ENCODE measurements at places on chromosomes 7 and 10.

DNA sequence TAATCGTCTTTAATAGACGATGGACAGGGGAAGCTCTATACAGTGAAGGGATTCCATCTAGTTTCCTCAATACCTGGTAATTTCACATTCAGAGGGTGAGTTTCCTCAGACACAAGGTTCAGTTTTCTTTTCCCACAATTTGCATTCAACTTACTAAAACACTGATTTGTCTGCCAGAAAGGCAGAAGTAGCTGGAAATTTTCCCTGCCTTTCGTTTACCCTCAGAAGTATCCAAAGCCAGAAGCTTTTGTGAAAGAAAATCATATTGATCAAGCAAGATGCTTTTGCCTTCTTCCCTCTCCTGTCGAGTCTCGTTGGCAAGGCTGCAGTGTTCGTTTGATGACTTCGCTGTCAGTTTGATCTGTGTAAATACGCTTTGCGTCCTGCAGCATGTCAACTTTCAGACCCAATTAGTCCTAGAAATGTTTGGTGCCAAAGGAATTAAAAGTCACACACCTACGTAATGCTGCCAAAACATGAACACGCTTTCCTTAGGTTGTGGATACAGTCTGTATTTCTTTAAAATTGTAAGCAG is 631.9 kb upstream of the FOXK1 start:
- no peak for DNase-seq

DNA sequence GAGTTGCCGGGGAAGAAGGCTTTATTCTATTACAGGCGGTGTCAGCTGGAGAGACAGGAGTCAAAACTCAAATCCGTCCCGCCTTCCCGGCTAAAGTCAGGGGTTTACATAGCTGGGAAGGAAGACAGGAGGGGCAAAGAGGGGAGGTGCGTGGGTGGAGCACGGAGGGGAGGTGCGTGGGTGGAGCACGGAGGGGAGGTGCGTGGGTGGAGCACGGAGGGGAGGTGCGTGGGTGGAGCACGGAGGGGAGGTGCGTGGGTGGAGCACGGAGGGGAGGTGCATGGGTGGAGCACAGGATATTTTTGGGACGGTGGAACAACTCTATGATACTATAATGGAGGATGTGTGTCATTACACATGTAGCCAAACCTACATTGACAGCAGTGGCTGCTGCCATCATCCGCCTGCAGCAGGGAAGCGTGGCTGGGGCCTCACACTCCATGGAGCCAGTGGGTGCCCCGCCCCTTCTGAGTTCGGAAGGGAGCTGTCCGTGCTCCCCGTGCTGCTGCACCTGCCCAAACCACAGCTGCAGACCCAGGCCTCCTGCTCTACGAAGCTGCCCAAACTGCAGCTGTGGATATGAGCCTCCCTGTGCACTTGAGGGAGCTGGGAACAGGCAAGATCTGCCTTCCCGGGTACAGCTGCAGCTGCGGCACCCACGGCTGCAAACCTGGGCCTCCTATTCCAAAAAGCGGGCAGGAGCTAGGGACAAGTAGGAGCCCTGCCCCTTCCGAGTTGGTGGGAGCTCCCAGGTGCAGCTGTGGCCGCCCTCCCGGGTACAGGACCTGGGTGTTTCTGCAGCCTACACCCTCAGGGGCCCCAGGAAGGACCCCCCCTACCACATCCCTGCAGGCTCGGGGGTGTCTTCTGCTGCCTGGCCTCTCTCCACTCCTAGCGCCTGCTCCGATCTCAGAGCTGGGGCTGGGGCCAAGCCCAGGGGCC is 119.4 kb downstream of the DYNC2I1 start:
- DNase-seq, result peak; percentile 49

DNA sequence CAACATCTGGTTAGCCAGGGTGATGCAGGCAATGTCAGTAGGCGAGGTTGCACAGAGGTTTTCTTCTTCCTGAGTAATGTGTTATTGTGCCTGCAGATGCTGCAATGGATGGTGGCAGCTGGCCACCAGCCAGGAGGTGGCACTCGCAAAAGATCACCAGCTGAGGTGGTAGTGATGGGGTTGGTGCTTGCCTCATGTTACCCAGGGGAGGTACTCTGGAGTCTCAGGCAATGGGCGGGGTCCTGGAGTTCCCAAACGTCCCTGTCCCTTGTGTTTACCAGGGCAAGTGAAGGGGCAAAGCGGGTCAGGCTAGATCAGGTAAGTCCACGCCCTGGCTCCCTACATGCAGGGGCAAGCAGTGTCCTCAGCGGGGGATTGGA is 21.1 kb downstream of the CLRN3 start:
- DNase-seq, result no peak

DNA sequence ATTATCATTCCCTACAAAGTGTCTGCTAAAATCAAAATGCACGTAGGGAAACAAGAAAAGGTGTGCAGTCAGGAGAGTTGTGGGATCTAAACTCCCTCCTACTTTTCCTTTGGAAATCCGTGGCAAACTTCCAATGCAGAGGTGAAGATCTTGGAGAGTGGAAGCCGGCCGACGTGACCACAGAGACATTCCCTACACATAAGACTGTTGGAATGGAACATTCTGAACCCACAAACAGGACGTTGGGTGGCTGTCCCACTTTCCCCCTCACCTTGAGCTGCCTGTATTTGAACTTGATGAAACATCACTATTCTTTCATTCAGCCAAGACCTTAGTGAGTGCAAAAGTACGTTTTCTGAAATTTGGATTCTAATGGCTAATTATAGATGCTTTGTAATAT is 65.9 kb downstream of the PRKCQ start:
- no peak for DNase-seq

- DNase-seq, result no peak
Observed at GRCh38 chr10:130301021-130301892, 165.1 kb downstream of the GLRX3 start.

DNA sequence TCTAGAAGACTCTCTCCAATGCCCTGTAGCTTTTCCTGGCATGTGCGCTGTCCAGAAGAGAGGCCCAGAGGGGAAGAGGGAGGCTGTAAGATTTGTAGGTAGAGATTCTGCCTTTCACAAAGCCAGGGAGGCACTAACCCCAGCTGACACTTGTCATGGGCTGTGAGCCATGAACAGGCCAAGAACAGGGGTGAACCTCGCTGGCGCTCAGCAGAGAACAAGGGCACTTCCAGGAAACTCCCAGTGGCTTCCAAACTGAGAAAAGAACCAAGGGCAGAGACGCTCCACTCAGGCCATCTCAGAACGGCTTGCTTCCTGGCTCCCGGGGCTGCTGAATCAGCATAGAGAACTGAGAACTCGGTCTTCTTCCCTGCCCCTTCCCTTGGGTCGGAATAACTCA is 257.8 kb upstream of the ZNF32 start:
- DNase-seq, result no peak

GRCh38 chr7:152588350-152588749 is 87.6 kb downstream of the XRCC2 start:
- DNase-seq, result no peak

DNA sequence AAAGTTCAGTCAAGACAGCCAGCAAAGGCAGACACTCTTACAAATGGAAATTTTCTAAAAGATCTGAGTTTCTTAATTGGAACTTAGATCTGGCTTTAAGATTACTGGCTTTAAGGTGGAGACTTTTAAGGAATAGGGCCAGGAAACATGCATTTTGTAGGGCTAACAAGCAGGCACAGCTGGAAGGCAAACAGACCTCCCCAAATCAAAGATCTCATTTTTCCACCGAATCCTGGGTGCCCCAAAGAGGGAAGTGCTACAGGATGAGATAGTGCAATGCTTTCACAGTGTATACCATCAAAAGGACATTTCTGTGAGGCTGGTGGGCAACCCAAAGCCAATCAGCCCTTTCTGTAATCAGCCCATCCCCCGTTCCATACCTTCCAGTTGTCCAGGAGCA is 27.4 kb downstream of the MRPL32 start:
- DNase-seq, result no peak

DNA sequence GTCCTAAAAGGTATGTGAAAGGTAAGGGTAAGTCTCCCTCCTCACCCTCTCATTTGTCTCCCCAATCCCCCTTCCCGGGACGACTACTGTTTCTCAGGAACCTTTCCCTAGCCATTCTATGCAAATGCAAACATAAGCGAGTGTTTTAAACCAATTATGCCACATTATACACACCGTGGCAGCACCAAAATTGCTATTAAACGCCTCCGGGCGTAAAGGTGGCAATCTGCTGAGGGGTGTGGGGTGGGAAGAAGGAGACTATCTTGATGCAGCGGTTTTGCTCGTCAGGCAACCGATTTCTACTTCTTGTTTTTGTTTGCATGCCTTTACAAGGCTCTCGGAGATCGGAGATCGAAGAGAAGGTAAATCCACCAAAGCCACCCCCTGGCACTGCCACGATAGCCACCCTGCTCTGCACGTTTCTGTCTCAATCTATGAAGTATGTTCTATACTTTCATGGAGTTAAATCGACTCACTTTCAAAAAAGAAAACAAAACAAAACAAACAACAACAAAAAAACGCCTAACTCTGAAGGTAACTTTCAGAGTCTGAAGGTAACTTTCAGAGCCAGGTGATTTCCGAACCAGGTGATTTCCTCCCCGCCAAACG is 46.0 kb upstream of the CDK1 start:
- DNase-seq, result no peak

DNA sequence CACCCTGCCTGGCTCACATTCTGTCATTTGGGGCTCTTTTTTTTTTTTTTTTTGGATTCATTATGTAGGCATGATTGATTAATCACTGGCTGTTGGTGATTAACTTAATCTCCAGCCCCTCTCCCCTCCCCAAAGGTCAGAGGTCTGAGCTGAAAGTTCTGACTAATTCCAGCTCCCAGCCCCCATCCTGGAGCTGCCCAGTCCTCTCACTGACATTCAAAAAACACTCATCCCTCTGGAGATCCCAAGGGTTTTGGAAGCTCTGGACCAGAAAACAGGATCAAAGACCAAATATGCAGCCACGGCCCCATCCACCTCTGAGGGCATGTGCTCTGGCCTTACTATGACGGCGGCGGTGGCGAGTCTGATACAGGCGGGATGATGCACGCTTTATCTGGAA is 53.8 kb downstream of the RBM17 start:
- DNase-seq, result no peak

DNA sequence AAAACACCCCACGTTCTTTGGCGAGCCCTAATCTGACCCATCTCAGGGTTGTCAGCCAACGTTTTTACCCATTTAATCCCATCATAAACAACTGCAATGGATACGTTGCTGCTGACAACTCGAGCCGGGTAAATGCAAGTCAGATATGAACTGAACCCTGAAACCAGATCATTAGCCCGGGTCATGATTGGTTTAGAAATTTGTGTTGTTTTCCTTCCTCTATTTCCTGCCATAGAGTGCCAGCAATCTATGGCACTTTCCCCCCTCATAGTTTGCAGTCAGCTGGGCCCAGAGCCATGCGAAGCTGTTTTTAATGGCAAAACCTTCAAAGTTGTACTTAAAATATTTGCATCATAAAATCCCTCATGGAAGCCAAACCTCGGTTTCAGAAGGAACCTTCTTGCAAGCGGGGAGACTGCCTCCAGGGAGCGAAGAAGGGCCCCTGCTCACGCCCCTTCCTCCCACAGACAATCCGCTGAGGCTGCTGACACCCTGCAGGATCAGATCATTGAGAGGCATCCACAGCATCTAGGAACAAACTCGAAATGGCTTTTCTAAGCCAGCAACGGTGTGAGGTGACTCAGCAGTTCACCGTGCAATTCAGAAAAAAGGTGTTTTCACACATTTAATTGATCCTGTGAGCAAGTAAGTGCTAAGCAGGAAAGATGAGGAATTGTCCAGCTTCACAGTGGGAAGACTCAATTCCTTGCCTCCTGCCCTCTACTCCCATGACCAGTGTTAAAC is 710.1 kb downstream of the PARD3 start:
- DNase-seq, result no peak

DNA sequence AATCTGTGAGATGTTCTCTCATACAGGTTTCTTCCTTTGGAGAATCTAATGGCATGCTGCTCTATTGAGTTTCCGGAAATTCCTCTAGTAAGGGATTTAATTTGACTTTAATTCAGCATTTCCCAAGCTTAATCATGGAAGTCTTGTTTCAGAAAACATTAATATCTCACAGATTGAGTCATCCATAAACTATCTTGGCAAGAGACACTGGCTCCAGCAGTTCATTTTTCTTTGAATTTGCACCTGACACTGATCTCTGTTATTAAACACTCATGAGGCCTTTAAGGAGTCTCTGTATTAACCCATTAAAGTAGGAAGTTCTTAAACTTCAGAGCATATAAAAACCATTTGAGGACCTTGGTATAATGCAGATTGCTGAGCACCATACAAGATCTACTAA is 3.6 kb upstream of the ITGB8 start:
- DNase-seq, result no peak

DNA sequence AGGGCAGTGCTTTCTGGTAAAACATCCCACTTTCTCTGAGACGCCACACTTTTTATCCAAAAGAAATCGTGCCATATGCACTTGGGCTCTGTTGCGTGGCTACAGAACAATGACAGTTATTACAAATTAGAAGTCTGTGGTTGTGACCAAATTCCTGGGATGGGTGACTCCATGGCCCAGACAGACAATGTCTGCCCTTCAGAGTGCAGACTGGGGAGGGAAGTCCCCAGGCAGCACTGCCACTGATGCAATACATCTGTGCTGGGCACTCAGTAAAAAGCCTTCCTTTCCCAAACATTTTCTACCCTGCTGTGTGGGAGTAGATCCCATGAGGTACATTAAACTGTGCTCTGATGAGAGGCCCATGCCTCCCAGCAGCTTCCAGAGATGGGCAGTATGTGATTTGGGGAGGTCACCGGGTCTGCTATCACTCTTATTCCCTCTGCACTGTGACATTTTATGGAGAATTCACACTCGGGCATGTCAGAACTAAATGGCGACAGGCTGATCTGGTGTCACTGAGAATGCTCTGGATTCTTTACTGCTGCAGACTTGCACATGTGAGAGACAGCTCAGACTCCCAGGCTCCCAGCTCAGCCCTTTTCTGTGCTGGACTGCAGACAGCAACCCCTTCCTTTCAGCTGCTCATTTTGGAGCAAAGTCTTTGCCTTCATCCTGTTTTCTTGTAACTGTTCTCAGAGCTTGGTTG is 243.5 kb upstream of the ZNF32 start:
- no peak for DNase-seq

DNA sequence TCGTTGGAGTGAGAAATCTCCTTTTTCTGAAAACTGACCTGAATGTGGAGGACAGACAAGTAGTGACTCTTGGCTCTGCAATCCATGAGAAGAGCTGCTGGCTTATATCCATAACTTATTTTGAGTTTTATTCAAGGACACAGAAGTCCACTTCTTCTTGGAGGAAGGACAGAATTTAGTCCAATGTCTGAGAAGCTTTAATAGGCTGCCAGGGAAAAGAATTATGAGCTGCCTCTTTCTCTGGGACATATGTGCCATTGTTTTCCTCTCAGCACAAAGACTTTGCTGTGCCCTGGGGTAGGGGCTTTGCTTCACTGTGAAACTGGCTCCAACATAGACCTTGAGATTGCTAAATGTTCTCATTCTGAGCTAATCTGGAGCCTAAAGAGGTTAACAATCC is 20.5 kb upstream of the AOC1 start:
- no peak for DNase-seq

GRCh38 chr7:40468891-40469864 is 334.4 kb downstream of the SUGCT start:
- no peak for DNase-seq

All from NCI-H1105 (cell line).